Stimulated activated CD8-positive, alpha-beta memory T cell treated with anti-CD3 and anti-CD28 coated beads, Interleukin-15, amount 100 ng/mL, for 4 hours (primary cell): ENCODE measurements at places on chromosomes 2 and 18.
A peak's percentile ranks its signal among the peaks of the same experiment; 100 is the strongest.

DNA sequence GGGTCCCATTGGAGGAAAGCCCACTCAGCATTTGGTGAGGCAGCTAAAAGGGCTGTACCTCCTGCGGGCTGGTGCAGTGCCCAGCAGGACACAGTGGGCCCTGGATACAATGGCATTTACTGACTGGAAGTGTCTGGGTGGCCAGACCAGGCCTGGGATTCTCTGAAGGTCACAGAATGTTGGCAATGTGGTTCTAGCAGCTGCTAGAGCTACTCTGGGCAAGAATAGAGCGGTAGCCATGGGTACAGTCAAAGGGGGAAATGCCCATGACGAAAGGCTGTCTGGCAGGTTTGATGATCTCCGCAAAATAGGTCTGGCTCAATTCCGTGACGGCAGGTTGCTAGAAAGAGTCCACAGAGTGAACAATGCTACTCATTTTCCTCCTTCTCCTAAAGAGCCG, 241.8 kb downstream of the AFF3 start:
- DNase-seq = no peak

DNA sequence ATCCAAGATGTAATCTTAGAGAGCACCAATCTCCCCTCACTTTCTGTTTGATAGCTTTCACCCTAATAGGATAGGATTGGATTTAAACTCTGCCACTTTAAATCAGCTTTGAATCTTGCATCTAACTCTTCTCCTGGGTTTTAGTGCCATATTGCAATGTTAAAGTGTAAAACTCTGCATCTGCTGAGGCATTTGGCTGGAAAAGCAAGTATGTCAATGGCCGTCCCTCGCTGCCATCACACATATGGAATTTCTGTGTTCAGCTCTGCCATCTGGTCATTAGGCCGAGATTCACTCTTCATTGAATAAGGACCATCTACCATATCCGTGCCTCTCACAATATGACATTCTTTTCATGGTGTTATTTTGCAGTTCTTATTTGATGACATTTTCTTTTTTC, 728.1 kb upstream of the PIK3C3 start:
- no peak for DNase-seq

DNA sequence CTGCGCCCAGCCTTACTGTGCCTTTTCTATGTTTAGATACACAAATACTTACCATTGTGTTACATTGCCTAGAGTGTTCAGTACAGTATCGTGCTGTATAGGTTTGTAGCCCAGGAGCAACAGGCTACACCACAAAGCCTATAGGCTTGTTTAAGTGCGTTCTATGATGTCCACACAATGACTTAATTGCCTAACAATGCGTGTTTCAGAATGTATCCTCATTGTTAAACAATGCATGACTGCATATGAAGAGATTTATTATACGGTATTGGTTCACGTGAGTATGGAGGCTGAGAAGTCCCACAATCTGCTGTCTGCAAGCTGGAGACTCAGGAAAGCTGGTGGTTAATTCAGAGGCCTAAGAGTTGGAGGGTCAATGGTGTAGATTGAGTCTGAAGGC, 46.1 kb upstream of the MGAT4A start:
- no peak for DNase-seq

- DNase-seq = no peak
Observed at GRCh38 chr18:446941-447560, 53.5 kb downstream of the COLEC12 start.

GRCh38 chr2:96389736-96390135, 54.2 kb downstream of the NCAPH start:
- no peak for DNase-seq

- no peak for DNase-seq
Observed at GRCh38 chr2:238106698-238107524, 6.8 kb downstream of the ESPNL start.

- DNase-seq = no peak
Observed at GRCh38 chr2:26542676-26543505, 65.0 kb upstream of the OTOF start.

GRCh38 chr2:120683081-120683480, 52.6 kb upstream of the GLI2 start:
- DNase-seq = no peak

GRCh38 chr2:11417946-11418585, 47.9 kb downstream of the E2F6 start:
- DNase-seq = no peak

DNA sequence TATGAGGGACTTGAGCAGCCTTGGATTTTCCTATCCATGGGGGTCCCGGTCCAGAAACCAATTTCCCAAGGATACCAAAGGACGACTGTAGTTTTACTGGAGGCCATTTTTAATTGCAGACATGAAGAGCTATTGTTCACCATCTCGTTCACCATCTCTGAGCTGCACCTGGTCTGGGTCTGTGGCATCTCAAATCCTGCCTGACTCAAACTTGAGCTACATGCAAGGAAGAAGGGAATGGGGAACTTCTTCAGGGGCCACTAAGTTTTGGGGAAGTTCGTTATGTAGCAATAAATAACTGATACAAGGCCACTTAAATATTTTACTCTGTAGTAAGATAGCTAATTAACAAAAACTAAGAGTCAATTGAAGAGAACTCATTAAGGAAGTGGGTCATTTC, 2.1 kb upstream of the SMCHD1 start:
- DNase-seq = no peak

DNA sequence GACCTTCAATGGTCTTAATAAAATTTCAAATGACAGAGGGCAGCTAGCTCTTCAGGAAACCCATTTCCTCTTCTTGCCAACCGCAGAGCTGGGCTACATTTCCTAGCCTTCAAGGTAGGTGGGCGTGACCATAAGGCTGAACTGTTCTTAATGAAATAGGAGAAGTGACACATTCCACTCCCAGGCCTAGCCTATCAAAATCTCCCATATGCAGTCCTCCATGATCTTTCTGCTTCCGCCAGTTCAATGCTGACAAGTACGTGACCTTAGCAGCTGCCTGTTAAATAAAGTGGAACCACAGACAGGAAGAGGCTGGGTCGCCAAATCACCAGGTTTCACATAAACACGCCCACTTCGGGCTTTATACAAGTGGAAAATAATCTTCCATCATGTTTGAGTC, 13.2 kb downstream of the SERPINE2 start:
- DNase-seq = peak; percentile 56

- DNase-seq = no peak
Observed at GRCh38 chr2:120540719-120541552, 194.7 kb upstream of the GLI2 start.

GRCh38 chr2:62727259-62727867, 21.9 kb downstream of the EHBP1 start:
- DNase-seq = no peak

GRCh38 chr2:148658807-148659722, 14.5 kb downstream of the EPC2 start:
- no peak for DNase-seq

- DNase-seq = no peak
Observed at GRCh38 chr2:217415316-217415715, 555.5 kb upstream of the TNP1 start.

DNA sequence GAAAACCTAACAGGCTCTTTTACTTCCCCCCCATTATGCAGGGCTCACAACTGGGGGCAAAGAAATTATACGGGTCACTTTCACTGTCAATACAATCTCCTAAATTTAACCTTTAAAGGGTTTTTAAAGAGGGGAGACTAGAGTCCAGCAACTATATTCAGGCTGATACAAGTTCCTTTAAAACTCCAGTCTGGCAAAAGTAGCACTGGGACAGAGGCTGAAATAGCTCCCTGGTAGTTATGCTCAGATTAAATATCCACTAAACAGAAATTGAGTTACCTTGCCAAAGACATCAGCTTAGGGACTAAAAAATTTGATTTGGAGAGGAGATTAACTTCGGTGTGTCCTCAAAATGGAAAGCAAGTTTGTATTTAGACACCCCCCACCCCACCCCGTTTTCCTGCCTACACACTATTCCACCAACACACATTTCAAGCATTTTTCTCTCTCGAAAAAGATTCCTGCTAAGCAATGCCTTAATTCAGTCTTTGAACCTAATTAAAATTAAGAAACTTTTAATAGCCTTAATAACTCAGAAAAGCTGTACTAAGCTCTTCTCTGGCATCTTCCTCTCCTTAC, 127.2 kb downstream of the OSBPL1A start:
- no peak for DNase-seq

- no peak for DNase-seq
Observed at GRCh38 chr2:105791229-105791628, 46.5 kb downstream of the NCK2 start.

DNA sequence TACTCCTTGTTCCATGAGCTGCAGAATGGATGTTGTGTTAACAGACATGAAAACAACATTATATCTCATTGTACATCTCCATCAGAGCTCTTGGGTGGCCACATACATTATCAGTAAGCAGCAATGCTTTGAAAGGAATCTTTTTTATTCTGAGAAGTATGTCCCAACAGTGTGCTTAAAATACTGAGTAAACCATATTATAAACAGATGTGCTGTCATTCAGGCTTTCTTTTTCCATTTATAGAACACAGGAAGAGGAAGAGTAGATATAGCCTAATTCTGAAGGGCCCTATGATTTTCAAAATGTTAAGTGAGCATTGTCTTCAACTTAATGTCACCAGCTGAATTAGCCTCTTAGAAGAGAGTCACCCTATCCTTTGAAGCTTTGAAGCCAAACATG, 44.3 kb upstream of the CABYR start:
- no peak for DNase-seq

GRCh38 chr2:97806738-97807618, 93.6 kb downstream of the ZAP70 start:
- peak; percentile 63 for DNase-seq

- no peak for DNase-seq
Observed at GRCh38 chr2:101479328-101479727, 4.4 kb upstream of the RFX8 start.

DNA sequence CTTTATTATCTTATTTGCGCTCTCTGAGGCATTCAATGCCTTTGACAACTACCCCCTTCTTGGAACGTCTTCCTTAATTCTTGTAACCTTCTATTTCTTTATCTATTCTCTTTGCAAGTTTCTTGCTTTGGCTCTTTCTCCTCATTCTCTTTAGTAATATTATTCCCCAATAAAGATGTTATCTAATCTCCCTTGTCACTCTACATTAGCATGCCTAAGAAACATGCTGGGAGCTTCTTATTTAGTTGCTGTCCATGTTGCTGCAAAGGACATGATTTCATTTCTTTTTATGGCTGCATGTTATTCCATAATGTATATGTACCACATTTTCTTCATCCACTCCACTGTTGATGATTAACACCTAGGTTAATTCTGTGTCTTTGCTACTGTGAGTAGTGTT, 113.7 kb downstream of the RDH14 start:
- DNase-seq = no peak

DNA sequence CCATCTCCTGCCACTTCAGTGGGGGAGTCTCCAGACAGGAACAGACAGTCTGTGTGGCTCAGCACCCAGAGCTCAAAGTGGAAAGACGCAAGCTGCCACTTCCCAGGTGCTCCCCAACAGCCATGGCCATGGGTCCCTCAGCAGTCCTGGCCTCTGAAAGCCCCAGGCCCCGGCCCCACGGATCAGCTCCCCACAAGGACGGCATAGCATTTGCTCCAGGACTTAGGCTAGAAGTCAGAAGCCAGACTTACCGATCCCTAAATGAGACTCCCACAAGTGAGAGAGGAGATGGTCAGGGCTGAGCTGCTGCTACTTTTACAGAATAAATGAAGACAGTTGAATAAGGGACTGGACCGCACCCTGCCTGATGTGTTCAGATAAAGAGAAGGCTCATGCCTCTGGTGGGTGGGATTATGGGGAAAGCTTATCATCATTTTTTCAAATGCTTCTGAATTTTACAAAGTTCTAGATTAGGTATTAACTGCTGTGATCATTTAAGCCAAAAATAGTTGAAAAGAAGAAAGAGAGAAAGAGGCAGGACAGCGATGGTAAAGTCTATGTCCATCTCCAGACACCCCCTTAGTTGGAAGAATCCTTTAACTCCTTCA, 50.5 kb downstream of the ADD2 start:
- DNase-seq = no peak

DNA sequence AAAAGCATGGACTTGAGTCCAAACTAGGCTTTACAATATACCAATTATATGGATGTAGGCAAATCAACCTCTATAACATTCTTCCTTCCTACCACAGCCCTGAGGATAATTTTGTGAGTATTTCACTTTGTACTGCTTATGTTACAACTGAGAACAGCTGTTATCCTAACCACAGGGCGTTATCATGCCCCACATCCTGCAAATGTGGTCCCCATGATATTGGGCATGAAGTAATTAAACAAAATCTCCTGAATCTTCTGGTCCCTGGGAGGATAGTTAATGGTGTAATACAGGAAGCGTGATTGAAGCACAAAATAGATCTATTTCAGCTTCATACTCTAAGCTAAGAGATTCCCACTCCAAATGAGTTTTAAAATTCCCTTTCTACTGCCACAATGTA, 223.6 kb downstream of the CDH20 start:
- DNase-seq = no peak

DNA sequence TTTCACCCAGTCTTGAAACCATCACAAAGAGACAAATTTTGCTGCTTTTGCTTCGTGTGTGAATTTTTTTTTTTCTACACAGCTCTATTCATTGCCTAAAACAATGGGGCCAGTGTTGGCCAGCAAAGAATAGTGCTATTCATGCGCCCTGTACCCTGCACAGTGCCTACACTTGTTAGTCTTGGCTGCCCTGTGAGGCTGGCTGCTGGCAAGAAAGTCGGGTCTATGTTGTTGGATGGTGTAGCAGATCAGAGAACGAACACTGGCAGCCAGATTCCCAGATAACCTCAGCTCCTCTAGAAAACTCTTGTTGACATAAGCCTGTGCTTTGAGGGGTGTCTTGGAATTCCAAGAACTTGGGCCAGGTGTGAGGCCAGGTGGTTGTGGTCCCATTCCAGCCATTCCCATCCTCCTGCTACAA, 455.7 kb upstream of the TCF4 start:
- DNase-seq = no peak

DNA sequence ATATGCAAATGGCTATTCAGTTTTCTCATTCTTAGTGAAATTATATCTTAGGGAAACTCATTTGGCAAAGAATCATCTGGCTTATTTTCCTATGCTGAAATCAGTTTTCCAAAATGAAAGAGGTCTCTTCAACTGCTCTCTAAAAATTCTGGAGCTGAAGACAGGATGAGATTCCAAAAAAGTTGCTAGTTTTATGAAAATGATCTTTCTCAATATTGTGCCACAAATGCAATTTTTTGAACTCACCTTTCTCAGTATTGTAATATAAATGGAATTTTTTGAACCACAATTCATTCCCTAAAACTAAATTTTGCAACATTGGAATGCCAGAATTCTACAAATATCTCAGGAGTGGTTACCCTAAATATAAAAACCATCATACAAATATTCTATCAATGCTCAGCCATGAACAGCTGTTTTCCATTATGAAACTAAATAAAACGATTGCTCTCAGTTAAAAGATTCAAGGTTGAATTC, 147.7 kb upstream of the PKDCC start:
- no peak for DNase-seq

DNA sequence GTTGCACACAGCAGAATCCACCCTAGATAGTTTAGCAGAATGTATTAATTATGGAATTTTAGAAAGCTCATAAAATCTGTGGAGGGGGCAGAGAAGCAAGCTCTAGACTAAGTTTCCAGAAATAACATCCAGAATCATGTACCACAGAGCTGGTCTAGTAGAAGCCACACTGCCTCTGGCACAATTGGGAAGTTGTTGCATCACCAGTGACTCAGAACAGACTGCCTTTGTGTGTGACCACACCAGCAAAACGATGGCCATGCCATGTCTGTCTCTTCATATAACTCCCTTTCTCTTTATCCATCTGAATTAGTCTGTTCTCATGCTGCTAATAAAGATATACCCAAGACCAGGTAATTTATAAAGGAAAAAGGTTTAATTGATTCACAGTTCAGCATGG, 158.9 kb downstream of the CCDC148 start:
- no peak for DNase-seq
